ENCODE measurements at places on chromosomes 6 and 20. TPM values are rescaled to one million over a fixed set of nuclear protein-coding genes. Genes with fewer than 3 reads are reported as not detected.

Gene TRIM10
- not detected for total RNA-seq

Gene MKKS
- 15.1 TPM for total RNA-seq

- no peak for DNase-seq
Observed at GRCh38 chr6:116369540-116369939, 1.2 kb upstream of the DSE start.

Gene TASP1
- total RNA-seq: 7.1 TPM

Gene IL20RA
- total RNA-seq: 0.22 TPM

Gene TRIM40
- not detected for total RNA-seq
